CD4-positive, alpha-beta T cell treated with Interleukin-10 for 1 hour (primary cell): ENCODE measurements at places on chromosomes 3 and 15.

- no peak for DNase-seq
Observed at GRCh38 chr15:64696481-64696880, 78.9 kb downstream of the RBPMS2 start.

GRCh38 chr15:25525741-25526140, 86.9 kb upstream of the UBE3A start:
- no peak for DNase-seq

DNA sequence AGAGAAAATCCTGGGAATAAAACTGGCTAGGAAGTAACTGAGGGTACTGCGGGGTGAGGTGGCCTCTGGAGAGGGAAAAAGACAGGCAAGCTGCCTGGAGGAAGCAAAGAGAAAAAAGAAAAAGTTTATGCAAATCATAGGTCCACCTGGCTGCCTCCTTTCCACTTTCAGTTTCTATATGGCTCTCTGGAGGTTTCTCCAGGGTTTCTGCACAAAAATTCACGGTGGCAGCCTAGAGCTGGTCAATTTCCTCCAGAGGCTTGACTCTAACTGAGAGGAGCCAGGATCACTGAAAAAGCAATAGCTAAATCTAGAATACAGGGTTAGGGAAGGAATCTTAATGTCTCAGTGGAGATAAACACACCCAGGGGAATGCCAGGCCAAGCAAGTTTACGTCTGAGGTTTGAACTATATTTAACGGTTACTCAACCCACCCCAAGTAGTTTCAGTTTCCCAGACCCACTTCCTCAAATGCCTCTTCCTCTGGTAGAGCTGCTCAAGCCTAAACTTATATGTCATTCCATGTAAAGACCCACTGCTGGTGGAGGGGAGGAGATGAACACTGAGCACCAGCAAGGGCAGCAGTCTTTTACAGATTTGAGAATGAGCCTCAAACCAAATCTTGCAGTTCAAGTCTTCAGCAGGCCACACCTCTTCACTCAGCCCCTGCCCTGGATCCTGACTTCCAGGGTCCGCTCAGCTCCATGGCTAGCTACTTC, 5.7 kb downstream of the LYSMD2 start:
- peak; percentile 67 for DNase-seq

DNA sequence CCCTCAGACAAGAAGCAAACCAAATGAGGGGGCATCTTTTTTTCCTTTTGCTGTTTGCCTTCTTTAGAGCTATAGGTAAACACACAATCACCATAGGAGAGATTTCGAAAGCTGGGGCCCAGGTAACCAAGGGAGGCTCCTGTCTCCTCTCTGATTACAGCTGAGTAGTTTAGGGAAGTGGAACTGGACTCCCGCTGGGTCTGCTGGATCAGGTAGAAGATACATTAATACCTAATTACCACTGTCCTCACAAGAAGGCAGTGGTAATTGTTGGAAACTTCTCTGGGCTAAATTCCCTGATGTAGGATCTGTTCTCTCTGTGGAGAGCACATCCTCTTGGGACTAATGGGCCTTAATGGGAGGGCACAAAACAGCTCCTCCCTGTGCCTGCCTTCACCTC, 32.7 kb downstream of the HDC start:
- no peak for DNase-seq

DNA sequence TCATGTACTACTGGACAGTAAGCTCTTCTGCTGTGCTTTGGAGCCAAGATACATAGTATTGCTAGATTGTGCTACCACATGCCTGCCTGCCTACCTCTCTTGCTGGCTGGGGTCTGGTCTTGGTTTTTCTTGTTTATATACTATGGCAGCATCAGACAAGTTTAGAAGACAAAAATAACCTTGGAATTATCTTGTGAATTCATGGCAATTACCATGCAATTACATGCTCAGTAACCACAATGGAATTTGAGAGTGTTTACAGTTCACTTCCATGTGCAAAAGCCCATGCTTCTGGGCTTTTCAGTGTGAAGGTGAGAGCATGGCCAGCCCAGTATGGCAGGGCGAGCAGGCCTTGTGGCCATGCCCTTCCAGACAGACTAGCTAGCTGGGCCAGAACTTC, 48.0 kb upstream of the C15orf61 start:
- DNase-seq = no peak
